ENCODE measurements at places on chromosomes 2 and 18.

DNA sequence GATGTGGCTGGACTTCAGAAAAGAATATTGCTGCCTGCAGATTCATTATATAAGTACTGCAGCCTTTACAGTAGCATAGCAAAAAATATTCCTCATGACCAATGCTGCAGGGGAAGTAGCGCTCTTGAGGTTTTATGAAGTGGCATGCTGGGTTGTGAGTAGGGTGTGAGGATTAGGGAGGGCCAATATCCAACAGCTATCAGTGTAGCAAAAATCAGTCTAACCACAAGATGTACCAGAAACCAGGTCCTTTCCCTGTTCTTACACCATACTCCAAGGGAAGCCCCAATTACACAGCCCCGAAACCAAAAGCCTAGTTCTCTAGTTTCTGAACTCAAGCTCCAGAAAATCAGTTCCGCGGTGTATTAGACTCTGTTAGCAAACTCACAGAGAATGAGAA is 1082.2 kb upstream of the DDX18 start:
- DNase-seq, result no peak

DNA sequence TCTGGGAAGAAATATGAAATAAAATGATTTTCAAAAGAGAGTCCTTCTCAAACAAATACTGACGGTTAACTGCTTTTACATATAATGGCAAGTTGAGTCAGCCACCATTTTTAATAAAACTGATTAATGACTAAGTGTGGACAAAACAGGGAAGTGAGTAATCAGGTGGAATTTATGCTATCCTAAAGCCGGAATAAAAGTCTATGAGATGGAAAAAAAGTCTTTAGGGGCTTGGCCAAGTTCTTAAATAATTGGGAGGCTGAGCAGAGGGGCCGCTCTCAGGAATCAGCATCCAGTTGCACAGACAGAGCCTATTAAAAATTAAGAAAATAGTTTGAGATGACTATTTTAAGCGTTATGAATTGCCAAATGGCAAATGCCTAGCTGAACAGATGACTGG is 58.6 kb upstream of the AFF3 start:
- no peak for DNase-seq

- no peak for DNase-seq
Measured at GRCh38 chr2:28164280-28164801, 228.3 kb upstream of the FOSL2 start.

DNA sequence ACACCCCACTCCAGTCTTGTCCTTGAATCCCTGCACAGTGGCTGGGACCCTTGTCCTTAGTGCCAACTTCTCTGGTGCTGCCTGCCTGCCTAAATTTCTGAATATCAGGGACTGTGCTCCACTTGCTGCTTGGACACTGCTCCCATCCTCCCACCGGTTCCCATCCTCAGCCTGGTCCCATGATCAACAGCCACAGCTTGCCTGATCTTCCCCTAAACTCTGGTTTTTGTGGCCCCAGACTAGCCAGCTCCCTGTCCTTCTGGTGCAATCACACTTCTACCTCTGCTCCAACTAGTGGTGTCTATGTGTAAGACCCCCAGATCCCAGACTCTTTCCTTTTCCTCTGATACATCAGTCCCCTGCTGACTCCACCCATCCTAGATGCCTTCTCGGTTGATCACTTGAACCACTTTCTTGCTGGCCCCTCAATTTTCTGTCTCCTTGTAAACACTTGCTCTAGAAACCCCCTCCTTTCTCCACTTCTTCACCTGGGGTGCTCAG is 37.2 kb upstream of the POLE4 start:
- DNase-seq, result no peak

DNA sequence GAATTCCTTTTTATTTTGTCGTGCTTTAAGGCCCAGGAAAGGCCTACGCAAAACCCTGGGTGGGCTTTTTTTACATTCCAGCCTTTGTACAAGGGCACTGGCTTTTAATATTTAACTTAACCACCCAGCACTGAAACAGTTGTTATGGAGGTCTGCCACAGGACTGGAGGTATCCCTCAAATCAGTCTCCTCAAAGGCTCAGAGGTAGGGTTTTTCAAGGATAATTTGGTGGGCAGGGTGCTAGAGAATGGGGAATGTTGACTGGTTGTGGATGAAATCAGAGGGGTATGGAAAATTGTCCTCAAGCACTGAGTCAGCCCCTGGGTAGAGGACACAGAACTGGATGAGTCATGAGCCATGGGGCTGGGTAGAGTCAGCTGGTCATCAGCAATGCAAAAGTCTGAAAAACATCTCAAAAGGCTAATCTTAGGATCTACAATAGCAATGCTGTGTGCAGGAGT is 443.1 kb downstream of the THSD7B start:
- DNase-seq, result no peak

- DNase-seq, result no peak
Measured at GRCh38 chr2:69780921-69781320, 39.0 kb downstream of the ANXA4 start.

- DNase-seq, result no peak
Measured at GRCh38 chr2:200578778-200579177, 7.0 kb upstream of the AOX1 start.

DNA sequence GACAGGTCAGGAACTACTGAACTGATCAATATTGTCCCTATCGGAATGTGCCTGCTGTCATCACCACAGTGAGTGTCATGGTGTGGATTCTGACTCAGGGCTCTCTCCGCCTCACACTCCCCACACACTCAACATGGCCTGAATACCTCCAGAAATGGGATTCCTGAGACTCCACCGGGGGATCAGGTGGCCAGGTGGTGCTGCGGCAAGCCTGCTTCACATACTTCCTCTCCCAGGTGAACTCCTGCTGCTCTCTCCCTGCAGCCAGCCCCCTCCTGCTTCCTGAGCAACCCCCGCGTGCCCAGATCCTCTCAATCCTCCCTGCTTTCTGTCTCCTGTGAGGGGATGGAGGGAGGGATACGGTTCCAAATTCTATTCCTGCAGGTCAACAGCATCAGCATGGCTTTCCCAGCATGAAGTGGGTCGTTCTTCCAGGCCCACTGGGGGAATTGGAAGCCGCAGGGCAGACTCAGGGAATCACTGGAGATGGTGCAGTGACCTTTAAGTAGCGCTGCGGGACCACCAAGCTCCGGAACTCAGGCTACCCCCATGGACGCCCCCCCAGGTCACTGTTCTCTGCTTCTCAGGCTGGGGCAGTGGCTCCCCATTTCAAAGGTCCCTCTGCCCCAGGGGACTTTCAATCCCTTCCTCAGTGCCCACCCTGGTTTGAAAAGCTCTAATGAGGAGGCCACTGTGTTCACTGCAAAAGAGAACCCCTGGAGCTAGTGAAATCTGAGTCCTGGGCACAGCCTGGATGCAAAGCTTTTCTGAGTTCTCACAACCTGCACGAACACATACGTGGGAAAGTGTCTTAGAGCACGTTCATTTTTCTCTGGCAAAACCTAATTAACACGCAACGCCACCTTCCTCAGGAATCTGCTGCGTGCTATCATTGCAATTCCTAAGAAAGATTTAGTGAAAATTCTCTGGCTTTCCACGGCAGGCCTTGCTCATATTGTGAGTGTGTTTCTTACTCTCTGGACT is 168.4 kb downstream of the ZFP36L2 start:
- DNase-seq, result no peak

- no peak for DNase-seq
Measured at GRCh38 chr18:11269257-11269656, 119.9 kb upstream of the PIEZO2 start.

GRCh38 chr18:73670039-73670438 is 477.6 kb downstream of the FBXO15 start:
- DNase-seq, result no peak

DNA sequence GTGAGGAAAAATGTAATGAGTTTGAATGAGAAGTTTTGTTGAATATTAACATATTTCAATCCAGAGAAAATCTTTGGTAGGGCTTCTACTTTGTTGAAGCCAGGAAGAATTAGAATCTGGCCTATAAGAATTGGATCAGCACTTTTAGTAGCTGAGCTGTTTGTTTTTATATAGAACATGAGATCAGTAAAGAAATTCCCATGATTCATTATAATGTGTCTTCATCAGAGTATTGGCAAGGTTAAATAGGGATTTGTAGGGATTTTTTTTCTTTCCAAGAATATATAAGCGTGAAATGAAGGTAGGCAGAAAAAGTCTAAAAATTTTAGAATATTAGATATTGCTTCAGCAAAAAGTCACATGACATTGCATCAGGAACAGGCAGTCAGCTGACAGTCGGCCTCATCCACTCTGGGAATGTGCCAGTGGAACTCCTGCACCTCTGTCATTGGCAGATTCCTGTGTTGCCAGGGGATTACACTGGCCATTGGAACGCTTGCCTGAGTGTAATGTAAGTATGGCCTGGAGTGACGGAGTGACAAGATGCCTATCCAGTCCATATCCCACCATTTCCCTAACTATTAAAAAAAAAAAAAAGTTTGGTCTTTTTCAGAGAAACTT is 60.6 kb downstream of the SERTAD2 start:
- DNase-seq, result no peak

DNA sequence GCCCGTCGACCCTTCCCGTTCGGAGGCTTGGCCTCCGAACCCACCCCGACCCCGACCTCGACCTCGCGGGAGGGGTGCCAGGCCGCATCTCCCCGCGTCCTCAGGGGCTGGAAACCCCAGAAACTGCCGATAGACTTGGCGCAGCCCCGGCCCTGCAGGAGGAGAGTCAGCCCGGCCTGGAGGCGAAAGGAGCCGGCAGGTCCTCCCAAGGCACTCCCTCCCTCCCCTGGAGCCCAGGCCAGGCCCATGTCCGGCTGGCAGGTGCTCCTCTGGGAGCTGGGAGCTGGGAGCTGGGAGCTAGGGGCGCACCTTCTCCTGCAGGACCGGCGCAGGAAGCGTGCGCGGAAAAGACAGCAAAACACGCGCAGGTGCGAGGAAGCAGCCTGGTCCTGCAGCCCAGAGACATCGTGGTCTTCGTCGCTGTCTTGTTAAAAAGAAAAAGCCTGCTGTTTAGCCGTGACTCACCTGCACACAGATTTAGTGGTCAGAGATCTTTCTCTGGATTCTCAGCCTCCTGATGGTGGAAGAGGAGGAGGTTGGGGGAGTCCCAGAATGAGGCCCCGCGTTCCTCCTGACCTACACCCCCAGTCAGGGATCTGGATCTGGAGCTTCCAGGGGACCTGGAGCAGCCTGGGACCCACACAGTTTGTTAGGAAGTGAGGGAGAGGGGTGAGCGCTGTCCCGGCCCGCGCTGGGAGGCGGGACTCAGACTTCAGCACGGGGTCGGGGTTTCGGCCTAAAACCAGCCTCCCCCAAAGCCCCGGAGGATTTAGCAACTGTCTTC is 660 bp upstream of the MBP start:
- DNase-seq, result no peak

All from stimulated activated CD4-positive, alpha-beta T cell treated with anti-CD3 and anti-CD28 coated beads, Interleukin-2, amount 100 ng/mL, for 24 hours (primary cell).